Hematopoietic multipotent progenitor cell treated with erythropoietin and hydrocortisone succinate and interleukin-3 and kit ligand, for 8 days (in vitro differentiated cells): ENCODE measurements at places on chromosomes 1 and 21.
A peak's percentile ranks its signal among the peaks of the same experiment; 100 is the strongest.

GRCh38 chr1:222097588-222097987 is 355.7 kb upstream of the DUSP10 start:
- peak; percentile 16 for DNase-seq

DNA sequence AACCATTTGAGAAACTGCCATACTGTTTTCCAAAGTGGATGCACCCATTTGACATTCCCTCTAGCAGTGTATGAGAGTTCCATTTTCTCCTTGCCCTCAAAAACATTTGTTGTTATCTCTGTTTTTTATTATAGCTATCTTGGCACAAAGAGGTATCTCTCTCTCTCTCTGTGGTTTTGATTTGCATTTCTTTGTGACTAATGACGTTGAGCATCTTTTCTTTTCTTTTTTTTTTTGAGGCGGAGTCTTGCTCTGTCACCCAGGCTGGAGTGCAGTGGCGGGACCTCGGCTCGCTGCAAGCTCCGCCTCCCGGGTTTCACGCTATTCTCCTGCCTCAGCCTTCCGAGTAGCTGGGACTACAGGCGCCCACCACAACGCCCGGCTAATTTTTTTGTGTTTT is 17.4 kb upstream of the ZMYM6 start:
- no peak for DNase-seq

- DNase-seq, result no peak
Measured at GRCh38 chr1:67171574-67171955, 5.3 kb downstream of the IL23R start.

- DNase-seq, result no peak
Measured at GRCh38 chr1:12202190-12202497, 27.7 kb upstream of the VPS13D start.

- DNase-seq, result no peak
Measured at GRCh38 chr1:236377832-236378535, 16.1 kb upstream of the EDARADD start.

DNA sequence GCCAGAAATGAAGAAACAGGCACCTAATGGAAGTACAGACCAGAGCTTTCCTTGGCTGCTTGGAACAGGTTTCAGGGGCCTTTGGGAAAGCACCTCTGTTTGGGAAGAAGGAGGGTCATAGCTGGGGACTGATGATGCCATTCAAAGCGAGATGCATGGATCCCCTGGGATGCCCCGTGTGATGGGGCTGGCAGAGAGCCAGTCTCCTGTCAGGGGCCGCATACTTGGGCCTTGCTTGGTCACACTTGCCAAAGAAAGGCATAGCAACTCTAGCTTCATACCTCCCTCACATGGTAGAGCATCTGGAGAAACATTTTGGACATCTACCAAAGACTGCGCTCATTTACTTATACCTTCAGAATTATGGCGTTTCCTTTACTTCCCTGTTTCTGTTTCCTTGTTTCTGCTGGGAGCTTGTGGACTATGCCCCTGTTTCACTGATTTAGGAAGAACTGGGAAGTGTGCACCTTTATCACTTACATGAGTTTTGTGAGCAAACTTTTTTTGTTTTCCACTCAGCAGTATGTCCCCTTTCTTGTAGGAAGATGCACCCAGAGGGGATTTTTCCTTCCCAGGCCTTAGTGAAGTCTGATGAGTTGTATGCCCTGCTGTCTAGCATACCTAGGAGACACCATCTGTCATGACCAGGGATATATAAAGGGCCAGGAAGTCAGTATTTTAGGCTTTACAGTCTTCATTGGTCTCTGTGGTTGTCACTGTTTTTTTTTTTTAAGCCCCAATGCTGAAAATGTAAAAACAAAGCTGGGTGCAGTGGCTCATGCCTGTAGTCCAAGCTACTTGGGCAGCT is 19.8 kb upstream of the ST3GAL3 start:
- DNase-seq, result no peak

- no peak for DNase-seq
Measured at GRCh38 chr1:180627411-180627810, 4.4 kb upstream of the XPR1 start.

DNA sequence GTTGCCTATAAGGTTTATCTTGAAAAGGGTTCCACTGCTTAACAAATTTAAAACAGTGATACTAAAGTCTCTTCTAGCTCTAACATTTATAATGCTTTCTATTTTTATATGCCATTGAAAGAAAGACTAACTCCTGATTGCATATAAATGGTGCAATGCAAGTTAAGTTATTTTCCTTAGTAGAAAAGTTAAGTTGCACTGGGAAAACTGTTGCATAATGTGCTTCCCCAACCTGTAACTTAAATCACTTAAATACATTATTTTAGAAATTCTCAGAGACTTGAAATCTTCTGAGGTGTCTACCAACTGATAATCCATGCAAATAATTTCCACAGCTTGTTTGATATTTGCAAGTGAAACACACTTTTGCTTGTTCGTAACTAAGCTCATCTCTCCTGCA is 175.0 kb upstream of the HMCN1 start:
- no peak for DNase-seq

GRCh38 chr1:167168424-167168823 is 52.3 kb upstream of the POU2F1 start:
- no peak for DNase-seq

- DNase-seq, result no peak
Measured at GRCh38 chr1:188224263-188224662, 1395.5 kb downstream of the PLA2G4A start.

- no peak for DNase-seq
Measured at GRCh38 chr1:2972879-2973575, 48.2 kb upstream of the ACTRT2 start.

GRCh38 chr1:23196627-23197328 is 20.5 kb downstream of the HTR1D start:
- DNase-seq, result no peak

- no peak for DNase-seq
Measured at GRCh38 chr1:184759651-184760050, 5.0 kb upstream of the EDEM3 start.

- peak; percentile 56 for DNase-seq
Measured at GRCh38 chr1:211135342-211135950, 1.5 kb upstream of the KCNH1 start.

DNA sequence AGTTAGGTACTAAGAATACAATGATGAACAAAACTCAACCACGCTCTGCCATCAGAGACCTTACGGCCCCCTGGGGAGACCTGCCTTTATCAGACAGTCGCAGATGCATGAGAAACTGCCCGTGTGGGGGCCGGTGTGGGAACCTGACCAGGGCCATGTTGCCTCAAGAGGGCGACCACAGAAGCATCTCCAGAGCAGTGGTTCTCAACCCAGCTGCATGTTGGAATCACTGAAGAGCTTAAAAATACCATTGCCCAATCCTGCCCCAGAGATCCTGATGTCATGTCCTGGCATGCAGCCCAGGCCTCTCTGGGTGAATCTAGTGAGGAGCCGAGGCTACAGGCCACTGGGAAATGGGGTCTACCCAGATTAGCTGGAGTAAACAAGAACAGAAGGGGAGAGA is 108.7 kb downstream of the PRDM2 start:
- peak; percentile 29 for DNase-seq

DNA sequence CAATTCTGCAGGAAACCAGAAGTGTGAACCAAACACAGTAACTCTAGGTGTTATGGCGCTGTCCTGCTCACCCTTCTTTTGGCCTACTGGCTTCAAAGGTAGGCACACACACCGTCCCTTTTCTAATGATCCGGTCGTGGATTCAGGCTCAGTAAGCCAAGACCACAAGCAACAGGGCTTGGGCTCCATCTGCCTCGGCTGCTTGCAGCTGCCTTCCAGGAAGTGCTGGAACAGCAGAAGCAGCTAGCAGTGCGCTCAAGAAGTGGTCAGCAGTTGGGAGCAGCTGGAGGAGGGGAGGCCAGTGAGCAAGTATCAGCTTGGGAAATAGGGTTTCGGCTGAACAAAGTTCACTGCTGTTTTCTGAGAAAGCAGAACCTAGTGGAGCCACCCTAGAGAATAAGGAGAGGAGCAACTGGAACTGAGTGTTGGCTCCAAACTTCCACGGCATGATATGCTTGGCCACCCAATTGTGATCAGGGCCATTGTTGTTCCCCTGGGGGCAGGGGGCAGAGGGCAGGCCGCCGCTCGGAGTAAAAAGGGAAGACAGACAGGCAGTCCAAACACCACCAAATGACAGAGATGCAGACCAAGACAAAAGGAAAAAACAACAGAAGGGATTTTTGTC is 173.4 kb downstream of the TOMM20 start:
- peak; percentile 44 for DNase-seq

DNA sequence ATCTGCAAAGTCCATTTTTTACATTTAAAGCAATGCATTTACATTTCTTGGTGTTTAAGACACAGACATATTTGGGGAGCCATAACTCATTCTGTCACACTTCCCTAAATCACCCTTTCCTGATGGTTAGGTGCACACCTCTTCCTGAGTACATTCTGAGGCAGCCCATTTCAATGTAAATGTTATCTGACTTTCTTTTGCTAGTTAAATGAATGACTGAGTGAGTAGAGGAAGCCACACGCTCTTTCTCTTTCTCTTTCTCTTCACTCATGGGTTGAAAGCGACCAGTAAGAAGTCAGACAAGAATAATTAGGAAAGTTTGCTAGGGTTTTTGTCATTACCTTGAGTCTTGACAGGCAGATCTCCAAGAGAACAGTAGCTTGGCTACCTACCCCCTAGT is 143.1 kb downstream of the S1PR1 start:
- DNase-seq, result no peak

- DNase-seq, result peak; percentile 16
Measured at GRCh38 chr21:31347435-31348032, 3.5 kb upstream of the TIAM1 start.

DNA sequence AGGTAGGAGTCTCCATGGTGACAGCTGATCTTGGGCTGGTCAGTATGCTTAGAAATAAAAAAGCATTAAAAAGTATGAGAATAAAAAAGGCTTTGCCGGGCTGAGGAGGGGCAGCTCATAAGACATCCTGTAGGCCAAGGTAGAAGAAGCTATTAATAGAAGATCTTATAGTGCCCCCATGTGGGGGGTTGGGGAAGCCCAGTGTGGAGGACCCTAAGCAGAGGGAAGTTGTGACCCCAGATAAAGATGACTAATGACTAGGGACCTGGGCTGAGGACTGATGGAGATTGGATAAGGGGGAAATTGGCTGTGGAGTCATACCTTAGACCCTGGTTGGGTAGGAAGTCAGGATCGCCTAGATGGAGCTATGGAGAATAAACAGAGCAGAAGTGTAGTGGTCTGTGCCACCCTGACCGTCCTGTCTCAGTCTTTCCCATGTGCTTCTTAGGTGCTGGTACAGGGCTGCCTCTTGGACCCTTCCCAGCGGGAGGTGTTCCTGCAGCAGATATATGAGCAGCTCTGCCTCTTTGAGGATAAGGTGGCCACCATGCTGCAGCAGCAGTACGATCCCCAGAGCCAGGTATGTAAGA is 25.0 kb downstream of the SZT2 start:
- DNase-seq, result peak; percentile 87

- DNase-seq, result no peak
Measured at GRCh38 chr1:10824821-10825540, 28.5 kb upstream of the CASZ1 start.

- DNase-seq, result no peak
Measured at GRCh38 chr1:29628190-29628589, 391.9 kb downstream of the PTPRU start.

DNA sequence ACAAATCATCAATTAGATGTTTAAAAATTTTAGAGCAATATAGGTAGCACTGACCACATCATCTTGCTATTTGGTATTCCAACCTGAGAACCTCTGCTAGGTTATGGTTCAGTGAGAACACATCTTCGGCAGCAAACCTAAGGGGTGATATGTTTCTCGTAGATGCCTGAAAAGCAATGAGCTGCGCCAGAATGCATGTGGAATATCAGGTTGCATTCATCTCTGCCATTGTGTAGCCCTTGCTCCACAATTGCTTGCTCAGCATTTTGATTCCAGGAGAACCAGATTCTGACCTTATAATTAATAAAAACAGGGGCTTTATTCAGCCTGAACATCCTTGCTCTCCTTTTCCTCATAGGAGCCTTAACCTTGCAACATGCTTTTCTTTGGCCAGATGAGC is 408.1 kb downstream of the USH2A start:
- no peak for DNase-seq

DNA sequence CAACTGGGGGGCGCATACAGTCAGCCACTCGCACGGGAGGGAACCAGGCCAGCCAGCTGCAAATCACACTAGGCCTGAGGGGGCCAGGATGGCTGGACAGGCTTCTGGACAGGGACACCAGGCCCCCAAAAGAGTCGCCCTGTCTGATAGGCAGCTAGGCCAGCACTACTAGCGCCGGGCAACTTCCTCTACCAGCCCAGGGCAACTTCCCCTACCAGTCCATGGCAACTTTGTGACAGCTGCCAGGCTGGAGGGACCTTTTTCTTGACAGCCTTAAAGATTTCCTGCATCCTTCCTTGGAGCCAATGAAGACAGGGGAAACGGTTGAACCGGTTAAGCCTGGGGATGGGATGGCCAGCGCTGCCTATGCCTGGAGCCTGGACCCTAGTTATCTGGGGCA is 5.1 kb downstream of the IFFO2 start:
- no peak for DNase-seq

DNA sequence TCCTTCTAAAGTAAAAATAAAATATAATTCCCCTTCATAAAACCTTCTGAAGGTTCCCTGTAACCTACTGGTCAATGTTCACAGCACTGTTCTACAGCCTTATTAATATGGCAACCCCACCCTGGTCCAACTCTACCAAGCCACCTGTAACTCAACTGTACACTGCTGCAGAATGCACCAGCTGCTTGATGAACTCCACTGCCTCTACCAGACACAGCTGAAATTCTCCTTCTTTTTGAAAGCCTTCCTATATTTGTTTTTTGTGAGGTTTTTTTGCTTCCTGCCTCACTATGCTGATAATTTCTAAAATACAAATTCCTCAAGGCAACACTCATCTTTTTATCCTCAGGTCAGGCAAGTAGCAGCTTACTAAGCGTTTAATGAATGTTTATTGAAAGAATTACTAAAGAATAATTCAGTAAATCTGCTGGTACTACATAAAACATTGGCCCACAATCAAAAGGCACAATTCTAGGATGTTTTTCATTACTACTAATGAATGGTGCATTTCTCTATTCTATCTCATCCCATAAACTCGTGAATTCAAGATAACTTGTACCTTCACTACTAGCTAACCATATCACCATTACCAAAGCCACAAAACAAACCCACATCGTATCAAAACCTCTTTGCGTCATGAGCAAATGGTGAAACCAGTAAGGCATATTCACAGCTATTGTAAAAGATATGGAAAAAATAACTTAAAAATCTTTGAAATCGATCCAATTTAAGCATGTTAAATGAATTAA is 2.4 kb downstream of the SSX2IP start:
- DNase-seq, result peak; percentile 73

DNA sequence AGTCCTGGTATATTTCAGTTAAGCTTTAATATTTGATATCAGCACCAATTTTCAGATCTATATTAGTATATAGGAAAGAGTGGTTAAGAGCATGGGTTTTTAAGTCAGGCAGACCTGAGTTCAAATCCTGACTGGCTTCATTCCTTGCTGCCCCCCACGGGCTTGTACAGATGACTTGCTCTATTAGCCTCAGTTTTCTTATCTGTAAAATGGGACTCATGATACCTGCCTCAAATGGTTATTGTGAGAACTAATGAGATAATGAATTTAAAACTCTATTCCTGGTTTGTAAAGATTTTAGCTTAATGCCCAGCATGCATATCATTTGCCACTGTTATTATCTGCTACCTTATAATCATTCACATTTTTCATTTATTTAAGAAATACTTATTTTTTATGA is 264.5 kb downstream of the RPS6KC1 start:
- no peak for DNase-seq
